ENCODE measurements at places on chromosomes 4 and X.

DNA sequence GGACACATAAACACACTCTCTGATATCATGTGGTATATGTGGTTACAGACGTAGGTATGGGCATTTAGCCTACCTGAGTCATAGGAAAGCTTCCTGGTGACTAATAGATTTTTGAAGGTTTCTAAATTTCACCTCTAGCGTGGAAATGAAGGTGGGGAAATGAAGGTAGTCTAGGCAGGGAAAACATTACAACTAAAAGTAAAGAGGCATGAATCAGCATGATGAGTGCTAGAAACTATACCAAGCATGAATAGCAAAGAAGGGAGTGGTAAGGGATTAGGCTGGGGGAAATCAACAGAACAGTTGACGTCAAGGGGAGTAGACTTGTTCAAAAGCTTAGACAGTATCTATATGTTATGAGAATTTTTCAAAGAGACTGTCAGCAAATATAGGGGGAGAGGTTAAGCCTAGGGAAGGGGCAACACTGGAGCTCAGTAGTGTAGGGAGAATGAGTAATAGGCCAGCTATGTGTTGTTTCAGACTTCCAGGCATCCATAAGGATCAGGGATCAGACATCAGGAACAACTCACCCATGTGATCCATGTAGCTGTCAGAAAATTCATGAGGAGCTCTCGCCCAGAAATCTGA is 279.3 kb upstream of the DIPK2B start:
- no peak for DNase-seq

DNA sequence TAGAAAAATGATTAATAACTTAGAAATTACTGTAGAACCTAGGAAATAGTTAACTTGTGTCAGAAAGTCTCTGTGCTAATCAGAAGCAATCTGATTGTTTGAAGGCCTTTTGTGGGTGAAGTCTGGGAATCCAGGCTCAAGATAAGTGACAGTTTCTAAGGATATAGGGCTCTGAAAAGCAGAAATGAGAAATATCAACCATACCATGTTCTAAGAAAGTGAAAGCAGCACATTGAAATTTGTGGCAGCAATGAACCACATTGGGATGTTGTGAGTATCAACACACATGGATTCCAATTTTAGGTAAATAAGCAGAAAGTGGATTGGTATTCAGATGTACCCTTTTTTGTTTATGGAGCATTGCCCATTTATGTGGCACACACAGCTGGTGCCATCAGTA is 464.6 kb downstream of the IL15 start:
- no peak for DNase-seq

GRCh38 chr4:139606103-139606502 is 50.1 kb upstream of the SETD7 start:
- DNase-seq = no peak

- no peak for DNase-seq
Observed at GRCh38 chrX:100316987-100317386, 93.1 kb downstream of the PCDH19 start.

DNA sequence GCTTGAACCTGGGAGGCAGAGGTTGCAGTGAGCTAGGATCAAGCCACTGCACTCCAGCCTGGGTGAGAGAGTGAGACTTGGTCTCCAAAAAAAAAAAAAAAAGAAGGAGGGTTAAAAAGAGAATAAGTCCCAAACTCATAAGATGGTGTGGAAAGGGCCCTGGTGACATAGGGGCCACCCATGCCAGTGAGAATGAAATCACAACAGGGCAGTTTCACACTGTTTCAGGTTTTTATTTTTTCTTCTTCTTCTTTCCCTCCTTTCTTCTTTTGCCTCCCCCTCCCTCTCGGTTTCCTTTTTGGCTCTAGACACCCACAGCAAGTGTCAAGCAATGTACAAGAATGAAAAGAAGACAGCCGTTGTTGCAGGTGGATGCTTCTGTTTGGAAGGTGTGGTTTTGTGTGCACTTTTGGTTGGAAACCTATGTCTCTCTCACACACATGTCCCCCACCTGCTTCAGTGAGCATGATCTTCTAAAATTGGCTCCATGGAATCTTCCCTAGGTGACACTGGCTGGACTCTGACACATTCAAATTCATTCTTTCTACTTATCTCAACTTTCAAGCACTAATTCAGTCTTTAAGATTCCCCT is 14.4 kb upstream of the TLR8 start:
- DNase-seq = no peak

DNA sequence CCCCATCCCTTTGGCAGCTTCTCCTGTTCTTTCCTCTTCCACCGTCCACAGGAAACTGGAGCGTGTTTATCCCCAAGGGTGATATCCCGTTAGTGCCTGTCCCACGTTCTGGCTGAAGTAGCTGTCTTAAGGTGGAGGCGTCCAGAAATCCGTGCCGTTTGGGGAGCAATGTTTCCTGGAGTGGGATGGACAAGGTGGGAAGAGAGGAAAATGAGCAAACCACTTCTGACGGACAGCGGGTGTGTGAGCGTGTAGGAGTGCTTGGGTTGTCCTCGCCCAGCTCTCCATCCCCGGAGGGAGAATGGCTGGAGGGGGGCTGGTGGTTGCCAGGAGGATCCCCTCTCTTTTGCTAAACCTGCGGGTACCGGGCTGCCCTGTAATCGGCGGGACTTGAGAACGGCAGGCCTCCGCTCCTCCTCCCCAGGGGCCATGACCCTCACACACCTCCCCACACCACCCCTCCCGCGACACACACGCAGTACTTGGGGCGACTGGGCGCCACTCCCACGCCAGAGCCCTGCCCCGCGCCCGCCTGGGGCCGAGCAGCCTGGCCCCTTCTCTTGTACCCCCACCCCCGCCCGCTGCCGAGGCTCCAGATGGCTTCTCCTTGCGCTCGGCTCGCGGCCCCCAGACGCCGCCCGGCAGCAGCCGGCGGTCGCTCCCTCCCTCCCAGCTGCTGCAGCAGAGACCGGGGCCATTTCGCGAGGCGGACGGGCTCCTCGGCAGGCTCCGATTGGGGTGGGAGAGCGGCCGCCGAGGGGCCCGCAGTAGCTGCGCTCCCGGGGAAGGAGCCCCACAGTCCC is 13.9 kb upstream of the PRDM8 start:
- no peak for DNase-seq
